ENCODE measurements at places on chromosomes 12 and 14. TPM values are rescaled to one million over a fixed set of nuclear protein-coding genes. Genes with fewer than 3 reads are reported as not detected.

- no peak for DNase-seq
Observed at GRCh38 chr12:1099158-1099557, 108.1 kb downstream of the ERC1 start.

Gene RBMS2
- total RNA-seq = 12.8 TPM

Gene TAS2R42
- not detected for total RNA-seq

DNA sequence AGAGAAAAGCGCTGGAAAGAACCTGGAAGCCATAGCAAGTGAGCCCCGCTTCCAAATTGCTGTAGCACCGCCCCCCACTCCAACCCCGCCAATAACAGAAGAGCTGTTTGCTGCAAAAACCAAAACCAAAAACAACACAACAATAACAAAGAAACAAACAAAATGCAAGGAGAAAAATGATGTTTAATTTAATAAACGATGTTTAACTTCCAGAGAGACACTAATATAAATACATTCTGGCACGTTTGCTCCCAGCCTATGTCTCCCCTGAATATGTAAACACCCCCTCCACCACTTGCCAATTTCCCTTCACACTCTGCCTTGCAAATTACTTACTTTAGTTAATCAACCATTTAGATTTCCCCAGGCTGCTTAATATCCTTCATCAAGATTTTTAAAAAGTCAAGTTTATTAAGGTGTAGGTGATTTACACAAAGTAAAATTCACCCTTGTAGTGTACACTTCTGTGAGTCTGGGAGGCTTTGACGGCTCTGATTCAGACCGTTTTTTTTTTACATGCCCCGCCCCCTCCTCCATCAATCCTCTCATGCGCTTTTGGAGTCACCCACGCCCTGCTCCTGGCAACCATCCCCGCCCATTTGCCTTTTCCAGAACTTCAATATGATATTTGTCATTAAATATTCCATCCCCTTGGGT lies 482 bp upstream of the IFI27L2 start:
- peak; percentile 62 for DNase-seq

DNA sequence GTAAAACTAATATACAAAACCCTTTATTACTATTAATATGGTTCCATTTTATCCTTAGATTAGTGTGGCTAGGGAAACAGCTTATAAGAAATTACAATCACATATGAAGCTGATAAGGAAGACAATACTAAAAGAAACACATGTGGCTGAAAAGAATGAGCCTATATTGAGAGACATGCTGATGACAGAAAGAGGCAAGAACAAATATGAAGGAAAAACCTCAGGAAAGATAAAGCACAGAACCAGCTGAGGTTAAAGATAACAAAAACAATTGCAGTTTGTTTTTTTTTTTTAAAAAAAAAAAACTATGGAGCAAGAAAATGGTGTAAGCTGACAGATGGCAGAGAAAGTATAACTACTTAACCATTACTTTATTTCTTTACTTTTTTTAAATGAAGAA lies 69.2 kb upstream of the OSBPL8 start:
- DNase-seq = no peak

DNA sequence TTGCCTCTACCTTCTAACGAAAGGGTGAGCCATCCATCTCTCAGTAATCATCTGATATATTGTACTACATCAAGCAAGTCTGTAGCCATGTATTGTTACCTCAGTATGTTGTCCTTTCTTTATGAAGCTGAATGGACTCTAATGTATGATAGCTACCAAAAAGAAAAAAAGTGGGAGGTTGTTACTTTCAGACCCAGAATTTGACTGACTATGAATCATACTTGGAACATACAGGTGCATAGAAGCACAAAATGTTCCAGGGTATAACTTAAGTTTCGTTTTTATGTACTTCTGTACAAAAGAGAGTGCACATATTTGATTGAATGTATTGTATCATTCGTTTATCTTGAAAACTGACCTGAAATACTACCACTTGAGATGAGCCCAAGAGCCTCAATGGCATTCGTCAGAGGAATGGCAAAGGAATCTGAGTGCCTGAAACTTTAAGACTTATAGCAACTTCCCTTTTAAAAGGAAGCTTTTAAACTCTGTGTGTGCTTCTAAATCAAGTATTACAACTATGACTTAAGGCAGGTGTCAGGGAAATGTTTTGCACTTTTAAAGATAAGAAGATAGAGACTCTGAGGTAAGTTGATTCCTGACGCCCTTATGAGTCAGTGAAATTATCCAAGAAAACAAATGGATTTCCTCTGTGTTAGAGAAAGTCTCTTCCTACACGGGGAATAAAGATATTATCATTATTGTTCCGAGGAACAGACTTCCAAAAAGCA lies 951.5 kb downstream of the GALC start:
- no peak for DNase-seq

GRCh38 chr12:2214411-2214810 lies 161.6 kb downstream of the CACNA1C start:
- no peak for DNase-seq

Gene A2ML1
- total RNA-seq = 0.15 TPM

DNA sequence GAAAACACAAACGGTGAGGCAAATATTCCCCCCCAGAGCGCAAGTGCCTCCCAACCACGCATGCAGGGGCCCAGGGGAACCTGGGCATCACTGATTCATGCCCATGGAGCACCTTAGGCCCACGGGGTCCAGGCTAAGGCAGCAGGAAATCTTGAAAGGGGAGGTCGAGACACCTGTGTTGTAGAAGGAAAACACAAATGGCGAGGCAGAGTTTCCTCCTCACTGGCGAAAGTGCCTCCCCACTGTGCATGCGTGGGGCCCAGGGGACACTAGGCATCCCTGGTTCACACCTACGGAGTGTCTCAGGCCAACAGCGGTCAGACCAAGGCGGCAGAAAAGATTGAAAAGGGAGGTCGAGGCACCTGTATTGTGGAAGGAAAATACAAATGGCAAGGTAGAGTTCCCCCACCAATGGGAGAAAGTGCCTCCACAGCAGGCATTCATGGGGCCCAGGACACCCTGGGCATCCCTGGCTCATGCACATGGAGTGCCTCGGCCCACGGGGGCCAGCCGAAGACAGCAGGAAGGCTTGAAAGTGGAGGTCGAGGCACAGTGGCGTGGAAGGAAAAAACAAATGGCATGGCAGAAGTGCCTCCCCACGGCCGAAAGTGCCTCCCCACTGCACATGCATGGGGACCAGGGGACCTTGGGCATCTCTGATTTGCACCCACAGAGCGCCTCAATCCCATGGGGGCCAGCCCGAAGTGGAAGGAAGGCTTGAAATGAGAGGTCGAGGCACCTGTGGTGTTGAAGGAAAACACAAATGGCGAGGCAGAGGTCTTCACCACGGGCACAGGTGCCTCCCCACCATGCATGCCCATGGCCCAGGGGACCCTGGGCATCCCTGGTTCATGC lies 368.8 kb downstream of the ALG10 start:
- DNase-seq = no peak

GRCh38 chr12:126219654-126220279 lies 1154.5 kb downstream of the AACS start:
- no peak for DNase-seq

Gene OR4E2
- total RNA-seq = not detected

Gene B4GALNT1
- total RNA-seq = 4.4 TPM

DNA sequence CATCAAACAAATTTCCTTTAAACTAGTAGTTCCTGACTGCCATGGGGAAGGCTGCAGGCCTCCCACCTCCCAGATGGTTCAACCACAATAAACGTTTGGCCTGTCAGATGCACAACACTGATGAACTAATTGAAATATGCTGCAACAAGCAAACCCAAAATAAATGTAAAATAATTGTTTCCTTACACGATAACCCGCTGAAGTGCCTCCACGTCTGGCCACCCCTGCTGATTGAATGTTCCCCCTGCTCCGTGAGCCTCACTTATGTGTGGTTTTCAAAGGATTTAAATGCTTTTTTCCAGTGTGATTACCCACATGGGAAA lies 8.4 kb downstream of the PITPNM2 start:
- no peak for DNase-seq

DNA sequence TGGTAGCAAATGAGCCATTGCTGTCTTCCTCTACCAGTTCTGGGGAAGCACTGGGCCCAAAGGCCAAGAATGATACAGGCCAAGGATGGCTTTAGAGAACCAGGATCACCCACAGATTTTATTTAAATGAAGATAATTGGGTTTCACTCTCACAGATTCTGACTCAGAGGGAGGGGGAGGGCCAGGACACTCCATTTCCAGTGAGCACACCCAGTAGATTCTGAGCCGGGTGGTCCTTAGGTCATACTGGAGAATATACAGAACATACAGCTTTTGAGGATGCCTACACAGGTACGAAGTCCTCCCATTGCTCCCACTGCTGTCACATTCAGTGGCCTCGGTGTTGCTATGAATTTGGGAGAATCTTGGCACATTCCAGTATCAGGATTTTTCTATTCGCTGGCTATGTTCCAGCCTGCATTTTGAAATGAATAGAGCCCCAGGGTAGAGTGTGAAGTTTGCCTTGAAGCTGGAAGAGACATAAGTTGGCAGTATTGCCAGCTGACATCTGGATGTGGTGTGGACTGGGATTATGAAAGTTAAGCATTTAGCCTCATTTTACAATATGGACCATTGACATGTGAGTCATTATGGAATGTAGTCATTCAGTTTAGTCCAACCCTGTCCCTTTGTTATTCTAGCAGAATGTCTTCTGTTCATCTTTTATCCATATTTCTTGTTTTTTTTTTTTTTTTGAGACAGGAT lies 45.8 kb upstream of the POC1B start:
- DNase-seq = no peak

Gene NRIP2
- 3.0 TPM for total RNA-seq

Gene TAS2R30
- 0.44 TPM for total RNA-seq

- no peak for DNase-seq
Observed at GRCh38 chr14:21367582-21368144, 16.2 kb downstream of the SUPT16H start.

Gene ASCL1
- total RNA-seq = not detected

Gene MMP17
- total RNA-seq = 2.1 TPM

- DNase-seq = no peak
Observed at GRCh38 chr12:112788205-112788604, 3.3 kb upstream of the RPH3A start.

Gene TSPAN8
- total RNA-seq = 2.8 TPM

Gene LRP1-AS
- total RNA-seq = not detected

GRCh38 chr12:56932867-56933266 lies 1.3 kb downstream of the SDR9C7 start:
- DNase-seq = no peak

Gene TAOK3
- 18.1 TPM for total RNA-seq

DNA sequence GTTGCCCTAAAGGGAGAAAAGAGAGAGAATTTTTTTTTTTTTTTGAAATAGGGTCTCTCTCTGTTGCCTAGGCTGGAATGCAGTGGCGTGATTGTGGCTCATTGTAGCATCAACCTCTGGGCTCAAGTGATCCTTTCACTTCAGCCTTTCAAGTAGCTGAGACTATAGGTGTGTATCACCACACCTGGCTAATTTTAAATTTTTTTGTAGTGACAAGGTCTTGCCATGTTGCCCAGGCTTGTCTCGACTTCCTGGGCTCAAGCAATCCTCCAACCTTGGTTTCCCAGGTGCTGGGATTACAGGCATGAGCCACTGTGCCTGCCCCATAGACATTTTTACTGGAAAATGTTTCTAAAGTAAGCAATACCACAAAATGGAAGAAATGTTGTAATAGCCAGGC lies 36.8 kb downstream of the YARS2 start:
- DNase-seq = no peak

DNA sequence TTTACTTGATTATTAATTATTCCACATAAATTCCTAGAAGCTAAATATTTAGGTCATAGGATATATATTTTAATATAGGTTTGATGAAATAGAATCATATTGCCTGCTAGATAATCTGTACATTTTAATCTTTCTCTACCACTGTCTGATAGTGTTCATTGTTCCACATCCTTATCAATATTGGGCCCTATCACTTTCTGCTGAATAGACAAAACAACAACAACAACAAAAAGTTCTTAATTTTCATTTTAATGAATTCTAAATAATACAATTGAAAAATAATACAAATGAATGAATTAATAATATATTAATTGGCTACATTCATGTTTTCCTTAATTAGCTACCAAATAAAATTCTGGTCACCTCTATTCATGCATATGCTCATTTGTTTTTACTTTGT lies 1437.2 kb downstream of the LRFN5 start:
- DNase-seq = no peak

GRCh38 chr12:128844031-128844635 lies 9.1 kb upstream of the GLT1D1 start:
- no peak for DNase-seq

DNA sequence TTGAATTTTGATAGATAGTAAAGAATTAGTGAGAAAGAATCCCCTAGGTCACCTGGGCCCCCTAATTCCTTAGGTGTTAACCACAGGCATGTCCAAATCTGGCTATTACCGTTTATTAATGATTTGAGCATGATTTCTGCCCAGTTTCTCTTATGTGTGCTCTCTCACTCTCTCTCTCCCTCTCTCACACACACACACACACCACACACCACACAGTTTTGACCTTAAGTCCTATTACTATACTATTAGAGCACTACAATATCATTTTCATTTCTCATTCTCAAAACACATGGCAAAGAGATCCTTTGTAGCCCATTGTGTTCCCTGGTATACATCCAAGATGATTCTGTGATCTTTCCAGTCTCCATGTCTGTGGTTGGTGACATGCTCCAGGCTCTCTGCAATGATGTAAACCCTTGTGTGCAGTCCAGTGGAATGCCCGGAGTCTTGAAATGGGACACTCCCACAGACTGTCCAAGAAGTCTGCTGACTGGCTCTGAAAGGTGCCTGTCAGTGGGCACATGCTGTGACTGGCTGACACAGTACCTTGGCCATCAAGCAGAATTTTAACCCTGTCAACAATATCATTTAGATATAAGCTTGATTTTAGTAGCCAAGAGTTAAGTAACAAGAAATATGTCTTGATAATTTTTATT lies 96.2 kb downstream of the FIGNL2 start:
- peak; percentile 78 for DNase-seq

Gene KLHL33
- 0.44 TPM for total RNA-seq

Gene ZNF891
- total RNA-seq = 0.82 TPM

DNA sequence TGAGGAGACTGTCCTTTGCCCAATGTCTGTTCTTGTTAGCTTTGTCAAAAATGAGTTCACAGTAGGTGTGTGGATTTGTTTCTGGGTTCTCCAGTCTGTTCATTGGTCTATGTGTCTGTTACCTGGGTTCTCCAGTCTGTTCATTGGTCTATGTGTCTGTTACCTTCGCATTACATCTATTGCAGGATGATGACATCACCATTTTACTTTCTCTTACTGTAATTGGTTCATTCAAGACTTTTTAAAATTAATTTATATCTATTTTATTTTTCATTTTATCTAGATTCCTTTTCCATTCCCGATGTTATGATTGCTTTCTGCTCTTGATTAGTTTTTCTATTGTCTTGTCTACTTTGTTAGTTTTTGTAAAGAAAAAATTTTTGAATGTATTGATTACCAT lies 615.5 kb downstream of the SOX5 start:
- no peak for DNase-seq
